Activated T-helper 1 cell treated with anti-CD3 and anti-CD28 coated beads, Interleukin-2, amount 50 U/mL, for 16 hours (primary cell): ENCODE measurements at places on chromosomes 2 and 18.

DNA sequence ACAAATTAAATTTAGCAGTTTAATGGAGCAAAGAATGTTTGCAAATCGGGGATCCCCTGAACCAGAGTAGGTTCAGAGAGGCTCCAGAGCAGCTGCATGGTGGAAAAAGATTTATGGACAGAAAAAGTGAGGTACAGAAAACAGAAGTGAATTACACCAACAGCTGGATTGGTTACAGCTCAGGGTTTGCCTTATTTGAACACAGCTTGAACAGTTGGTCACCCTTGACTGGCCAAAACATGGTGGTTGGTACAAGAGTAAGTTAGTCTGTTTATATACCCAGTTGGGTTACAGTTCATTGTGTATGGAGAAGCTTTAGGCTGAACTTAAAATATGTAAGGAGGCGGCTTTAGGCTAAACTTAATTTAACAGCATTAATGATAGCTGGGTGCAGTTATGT is 5.4 kb upstream of the CDCA7 start:
- DNase-seq: no peak

- DNase-seq: no peak
Observed at GRCh38 chr2:27060323-27060722, 8.9 kb downstream of the AGBL5 start.

DNA sequence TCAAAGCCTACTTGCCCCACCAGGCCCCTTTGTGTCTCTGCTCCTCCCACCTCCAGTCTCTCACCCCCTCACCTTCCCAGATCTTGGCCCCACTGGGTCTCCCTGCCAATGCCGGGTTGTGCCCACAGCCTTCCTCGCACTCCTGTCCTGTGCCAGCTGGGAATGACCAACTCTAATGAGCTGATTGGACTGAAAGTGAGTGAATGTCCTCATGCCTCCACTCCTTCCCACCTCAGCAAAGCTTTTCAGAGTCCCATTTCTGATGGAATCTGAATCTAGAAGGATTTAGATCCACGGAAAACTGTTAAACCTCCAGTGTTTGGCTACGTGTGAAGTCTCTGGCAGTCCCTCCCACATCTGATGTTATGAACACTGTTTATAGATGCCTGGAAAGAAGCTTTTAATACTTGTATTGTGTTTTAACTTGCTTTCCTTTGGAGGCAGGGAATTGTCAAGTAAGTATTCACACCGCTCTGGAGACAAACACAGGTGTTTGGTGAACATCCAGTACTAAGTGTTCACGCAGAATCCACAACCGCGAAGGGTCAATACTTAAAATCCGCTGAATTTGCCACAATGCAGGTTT is 103.9 kb downstream of the RTN4 start:
- no peak for DNase-seq

GRCh38 chr2:84487298-84487996 is 28.4 kb upstream of the SUCLG1 start:
- no peak for DNase-seq

DNA sequence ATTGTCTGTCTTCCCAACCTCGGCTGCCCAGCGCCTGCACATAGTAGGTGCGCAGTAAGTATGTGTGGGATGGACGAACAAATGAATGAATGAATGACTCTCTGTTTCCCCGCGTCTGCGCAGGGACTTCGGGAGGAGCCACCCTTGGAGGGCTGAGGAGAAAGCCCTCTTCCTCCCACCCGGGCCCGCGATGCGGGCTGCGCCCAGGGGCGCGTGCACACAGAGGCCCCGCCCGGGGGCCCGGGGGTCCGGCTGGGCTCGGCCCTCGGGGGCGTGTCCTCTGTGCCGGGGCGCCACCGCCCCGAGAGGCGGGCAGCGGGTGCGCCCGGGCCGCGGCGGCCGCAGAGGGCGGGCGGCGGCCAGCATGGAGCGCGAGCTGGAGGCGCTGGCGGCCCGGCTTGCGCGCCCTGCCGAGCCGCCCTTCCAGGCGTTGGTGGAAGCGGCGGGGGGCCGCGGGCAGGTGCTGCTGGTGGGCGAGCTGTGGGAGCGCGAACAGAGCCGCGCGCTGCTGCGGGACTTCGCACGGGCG is at the start of gene C2orf72:
Gene C2orf72, plus strand, starts transcription at position 322 of the 529 bp plus-strand sequence. Its CDS starts 43 bp downstream, at position 365.
- DNase-seq: no peak

DNA sequence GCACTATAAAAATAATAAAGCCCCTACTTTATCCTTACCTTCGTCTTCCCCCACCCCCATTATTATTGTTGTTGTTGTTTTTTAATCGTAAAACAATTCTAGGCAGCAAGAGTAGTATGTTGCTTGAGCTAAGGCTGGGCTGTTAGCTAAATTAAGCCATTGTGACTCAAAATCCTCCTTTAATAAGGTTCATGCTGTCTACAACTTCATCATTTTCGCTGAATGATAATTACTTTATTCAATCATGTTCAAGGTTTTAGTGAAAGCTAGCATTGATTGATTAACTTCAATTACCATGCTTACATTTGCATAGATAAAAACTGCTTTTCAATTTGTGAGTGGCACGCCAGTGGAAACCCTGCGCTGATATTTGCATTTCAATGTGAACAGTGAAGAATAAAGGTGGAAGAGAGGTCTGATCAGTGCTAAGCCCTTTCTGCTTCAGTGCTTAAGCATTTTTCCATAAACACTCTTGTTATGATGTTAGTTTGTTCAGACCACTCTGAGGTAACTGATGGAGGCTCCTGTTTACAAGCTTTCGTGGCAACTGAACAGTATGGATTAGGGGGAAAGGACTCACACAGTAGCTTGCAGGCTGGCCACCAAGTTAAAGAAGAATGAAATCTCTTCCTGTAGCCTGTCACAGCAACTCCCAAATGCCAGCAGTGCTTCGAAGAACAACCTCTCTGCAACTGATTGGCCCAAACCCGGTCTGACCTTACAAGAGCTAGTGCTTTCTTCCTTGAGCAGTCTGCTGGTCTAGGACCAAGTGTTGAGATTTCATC is 156.8 kb downstream of the GPD2 start:
- DNase-seq: no peak

- DNase-seq: no peak
Observed at GRCh38 chr2:17877811-17878280, 621 bp upstream of the KCNS3 start.

- no peak for DNase-seq
Observed at GRCh38 chr2:162890690-162891311, 52.2 kb upstream of the KCNH7 start.

DNA sequence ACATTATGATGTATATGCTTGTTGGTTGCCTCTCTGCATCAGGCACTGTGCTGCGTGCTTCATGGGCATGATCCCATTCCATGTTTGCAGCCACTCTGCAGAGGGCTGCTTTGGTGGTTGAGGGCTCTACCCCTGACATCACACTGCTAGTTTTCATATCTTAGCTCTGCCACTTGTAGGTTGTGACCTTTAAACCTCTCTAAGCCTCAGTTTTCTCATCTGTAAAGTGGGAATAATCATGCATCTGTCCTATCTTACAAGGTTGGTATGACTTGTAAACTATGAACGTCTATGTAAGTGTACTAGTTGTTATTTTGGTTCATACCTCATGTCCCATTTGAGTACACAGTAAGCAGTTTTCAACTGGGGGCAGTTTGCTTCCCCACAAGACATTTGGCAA is 260.4 kb downstream of the PHLPP1 start:
- DNase-seq: no peak

DNA sequence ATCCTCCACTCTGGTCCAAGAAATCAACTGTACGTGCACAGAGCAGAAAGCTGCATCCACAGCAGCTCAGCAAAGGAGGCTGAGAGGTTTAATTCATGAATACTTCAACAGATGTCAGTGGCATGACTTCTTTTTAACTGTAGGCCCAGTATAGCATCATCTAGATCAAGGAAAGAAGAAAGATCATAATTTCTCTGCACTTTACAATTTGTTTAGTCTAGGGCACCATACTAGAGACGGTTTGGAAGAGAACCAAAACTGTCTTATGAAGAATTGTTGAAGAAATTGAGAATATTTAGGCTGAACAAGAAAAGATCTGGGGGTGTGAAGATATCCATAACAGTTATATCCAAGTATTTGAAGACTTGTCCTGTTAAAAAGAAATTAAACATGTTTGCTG is 30.5 kb upstream of the MAP3K20 start:
- DNase-seq: no peak

DNA sequence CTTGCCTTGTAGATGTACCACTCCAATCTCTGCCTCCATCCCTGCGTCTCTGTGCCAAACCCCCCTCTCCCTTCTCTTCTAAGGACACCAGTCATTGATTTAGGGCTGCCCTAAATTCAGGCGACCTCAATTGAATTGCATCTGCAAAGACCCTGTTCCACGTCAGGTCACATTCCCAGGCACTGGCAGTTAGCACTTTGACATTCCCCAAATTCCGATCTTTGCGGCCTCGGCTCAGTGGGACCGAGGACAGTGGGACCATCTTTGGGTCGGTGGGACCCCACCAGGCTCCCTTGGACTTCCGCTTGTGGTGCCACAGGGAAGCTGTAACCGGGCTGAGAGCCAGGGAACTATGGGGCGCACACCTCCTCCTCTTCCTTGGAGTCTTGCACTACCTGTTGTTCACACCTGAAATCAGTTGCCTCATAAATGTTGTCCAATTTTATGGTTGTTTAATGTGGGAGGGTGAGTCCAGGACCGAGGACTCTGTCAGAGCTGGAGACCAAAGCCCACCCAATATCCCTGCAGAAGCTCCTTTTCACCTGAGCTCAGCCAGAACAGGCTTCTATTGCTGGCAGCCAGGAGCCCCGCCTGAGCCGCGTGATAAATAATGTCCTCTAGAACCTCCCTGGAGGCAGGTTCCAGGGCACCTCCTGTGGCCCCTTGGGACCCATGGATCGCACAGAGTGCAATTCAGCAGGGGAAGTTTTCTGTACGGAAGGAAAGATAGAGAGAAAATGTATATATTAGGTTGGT is 271.6 kb downstream of the EIPR1 start:
- DNase-seq: no peak

DNA sequence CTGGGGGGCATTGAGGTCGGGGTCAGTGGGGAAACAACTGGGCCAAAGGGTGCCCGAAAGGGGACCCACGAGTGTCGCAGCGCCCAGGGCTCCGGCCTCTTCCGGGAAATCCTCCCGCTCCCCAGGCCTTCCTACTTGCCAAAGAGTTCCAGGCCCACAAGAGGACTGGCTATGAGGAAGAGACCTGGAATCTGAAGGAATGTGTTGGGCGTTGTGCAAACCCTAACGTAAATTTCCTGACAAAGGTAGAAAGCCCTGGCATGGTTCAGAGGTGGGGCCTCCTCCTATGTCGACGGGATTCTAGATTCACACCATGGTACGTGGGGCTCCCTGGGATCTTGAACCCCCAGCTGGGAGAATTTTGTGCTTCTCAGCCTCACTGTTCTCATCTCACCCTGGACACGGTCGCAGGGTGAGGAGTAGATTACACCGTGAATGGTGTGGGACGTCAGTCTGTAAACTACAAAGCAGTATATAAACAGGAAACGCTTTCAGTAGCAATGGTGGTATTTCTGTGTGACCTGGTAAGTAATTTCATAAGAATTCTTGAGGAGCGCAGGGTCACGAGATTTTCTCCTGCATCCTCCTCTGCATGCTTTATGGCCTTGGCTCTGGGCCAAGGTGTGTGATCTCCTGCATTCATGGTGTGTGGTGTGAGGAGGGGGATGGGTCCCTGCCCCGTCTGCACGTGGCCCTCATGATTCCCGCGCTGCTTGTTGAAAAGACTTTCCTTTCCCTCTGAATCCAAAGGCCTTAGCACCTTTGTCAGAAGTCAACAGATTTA is 868 bp downstream of the HSBP1L1 start:
- no peak for DNase-seq

DNA sequence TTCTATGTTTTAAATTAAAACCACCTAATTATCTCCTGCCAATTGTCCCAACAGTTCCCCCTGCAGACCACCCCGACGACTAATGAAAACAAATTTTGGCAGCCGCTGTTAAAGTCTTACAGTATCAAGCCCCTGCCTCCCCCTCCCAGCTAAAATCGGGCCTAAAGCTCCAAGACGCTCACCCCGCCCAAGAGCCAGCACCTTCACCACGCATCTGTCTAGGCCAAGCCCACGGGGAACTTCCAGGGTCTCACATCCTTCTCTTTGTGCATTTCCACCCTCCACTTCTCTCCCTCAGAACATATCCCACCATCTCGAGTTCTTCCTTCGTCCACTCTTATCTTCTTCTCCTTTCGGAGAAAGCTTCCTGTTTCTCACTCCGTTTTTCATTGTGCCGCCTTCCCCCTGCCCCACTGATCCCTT is 445 bp downstream of the PRPF40A start:
- no peak for DNase-seq
